NCI-H2081 (cell line): ENCODE measurements at places on chromosomes 5 and 9.
A peak's percentile ranks its signal among the peaks of the same experiment; 100 is the strongest.

- no peak for DNase-seq
Measured at GRCh38 chr5:168477060-168477459, 9.2 kb upstream of the RARS1 start.

DNA sequence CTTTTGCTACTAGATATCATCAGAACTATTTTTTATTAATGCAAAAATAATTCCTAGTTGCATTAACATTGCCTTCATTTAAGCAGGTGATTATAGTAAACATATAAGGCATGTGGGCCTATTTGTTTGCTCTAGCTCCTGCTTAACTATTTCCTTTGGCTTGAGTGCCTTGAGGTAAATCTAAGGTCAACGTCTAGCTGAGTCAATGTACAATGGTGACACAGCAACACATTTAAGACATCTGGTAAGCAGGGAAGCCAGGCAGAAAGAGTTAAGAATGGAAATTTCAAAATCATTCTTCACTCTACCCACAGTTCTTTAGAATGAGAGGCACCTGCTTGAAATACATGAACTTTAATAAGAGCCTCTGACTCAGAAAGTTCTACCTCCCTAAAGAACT, 111.9 kb upstream of the FST start:
- no peak for DNase-seq

DNA sequence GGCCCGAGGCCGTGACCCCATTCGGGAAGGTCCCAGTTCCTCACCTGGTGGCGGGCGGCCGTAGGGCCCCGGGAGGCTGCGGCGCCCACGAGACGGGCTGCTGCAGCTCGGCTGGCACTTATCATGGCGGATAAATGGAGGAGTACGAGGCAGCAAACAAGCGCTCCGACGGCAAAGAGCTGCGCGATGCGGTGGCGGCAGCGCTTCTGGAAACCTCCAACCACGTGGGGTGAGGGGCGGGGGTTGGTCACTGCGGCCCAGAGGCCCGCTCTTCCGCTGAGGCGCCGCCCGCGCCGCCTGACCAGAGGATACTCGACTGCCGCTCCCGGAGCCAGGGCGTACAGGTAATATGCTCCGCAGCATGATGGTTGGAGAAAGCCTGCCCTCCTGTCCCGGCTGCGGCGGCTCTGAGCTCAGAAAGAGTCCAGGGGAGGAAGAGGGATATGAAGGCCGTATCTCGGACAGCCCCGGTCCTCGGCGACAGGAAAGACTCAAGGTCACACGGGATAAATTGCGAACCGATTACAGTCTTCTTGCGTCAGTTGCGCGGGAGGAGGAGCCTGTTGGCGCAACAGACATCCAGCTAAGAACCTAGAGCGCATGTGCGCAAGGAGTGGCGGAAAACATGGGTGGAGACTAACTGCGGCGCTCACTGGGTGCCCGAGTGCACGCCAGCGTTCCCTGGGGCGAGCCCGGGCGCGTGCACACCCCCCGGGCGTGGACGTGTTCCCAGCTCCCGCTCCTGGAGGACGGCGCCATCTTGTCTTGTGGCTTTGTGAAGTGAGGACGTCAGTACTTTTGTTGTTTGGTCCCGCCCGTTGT, at the start of gene HSPA9:
Gene HSPA9 (minus strand): TSS at position 208 of the 822 bp plus-strand sequence. CDS start 83 bp downstream, at position 125.
- DNase-seq, result peak; percentile 98

DNA sequence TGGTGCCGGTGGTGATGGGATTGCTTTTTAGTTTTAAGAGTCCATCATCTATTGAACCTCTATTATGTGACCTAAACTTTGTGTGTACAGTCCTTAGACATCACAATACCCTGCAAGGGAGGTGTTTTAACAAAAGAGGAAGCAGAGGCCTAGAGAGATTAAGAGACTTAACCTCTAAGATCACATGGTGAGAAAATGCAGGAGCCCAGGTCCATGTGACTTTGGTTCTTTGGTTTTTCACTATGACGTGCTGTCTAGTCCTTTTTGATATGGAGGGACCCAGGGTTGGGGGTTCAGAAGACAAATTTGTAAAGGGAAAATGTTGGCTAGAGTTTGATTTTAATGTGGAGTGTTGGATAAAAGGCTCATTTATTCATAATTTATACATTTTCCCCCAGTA, 34.1 kb upstream of the TRMT10B start:
- DNase-seq, result no peak
